ENCODE measurements at places on chromosomes 3 and 15.

GRCh38 chr15:89768071-89768500 is 8.0 kb upstream of the MESP2 start:
- DNase-seq, result no peak

DNA sequence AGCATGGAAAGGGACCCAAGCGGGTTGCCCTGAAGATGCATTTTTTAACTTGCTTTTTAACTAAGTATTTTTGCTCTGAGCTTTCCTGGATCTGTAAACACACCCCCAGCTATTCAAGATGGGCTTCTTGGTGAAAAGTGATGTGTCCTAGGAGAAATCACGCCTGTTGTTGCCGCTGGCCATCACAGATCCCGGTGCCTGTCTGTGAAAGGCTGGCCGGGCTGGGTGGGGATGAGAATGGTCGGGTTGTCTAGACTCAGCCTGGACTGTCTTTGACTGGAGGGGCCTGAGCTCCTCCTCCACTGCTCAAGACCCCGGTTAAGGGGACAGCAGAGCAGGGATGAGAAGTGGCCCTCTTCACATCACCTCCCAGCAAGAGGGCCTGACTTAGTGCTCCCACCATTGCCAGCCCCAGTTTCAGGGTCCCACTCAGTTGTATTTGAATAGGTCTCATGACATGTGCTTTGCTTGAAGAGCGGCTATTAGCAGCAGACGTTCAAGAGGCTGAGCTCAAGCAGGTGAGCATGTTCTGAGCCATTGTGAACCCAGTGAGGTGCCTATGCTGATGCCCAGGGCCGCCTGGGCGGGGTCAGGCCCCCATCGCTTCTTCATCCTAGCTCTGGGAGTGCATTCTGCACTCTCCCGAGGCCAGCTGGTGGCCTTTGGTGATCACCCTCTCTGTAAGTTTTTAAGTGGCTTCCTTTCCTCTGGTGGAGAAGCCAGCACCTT is 79.9 kb downstream of the IGF1R start:
- no peak for DNase-seq

GRCh38 chr15:71559098-71559497 is 251.3 kb upstream of the NR2E3 start:
- DNase-seq, result no peak

GRCh38 chr3:128942161-128942952 is 51.5 kb downstream of the CFAP92 start:
- no peak for DNase-seq

DNA sequence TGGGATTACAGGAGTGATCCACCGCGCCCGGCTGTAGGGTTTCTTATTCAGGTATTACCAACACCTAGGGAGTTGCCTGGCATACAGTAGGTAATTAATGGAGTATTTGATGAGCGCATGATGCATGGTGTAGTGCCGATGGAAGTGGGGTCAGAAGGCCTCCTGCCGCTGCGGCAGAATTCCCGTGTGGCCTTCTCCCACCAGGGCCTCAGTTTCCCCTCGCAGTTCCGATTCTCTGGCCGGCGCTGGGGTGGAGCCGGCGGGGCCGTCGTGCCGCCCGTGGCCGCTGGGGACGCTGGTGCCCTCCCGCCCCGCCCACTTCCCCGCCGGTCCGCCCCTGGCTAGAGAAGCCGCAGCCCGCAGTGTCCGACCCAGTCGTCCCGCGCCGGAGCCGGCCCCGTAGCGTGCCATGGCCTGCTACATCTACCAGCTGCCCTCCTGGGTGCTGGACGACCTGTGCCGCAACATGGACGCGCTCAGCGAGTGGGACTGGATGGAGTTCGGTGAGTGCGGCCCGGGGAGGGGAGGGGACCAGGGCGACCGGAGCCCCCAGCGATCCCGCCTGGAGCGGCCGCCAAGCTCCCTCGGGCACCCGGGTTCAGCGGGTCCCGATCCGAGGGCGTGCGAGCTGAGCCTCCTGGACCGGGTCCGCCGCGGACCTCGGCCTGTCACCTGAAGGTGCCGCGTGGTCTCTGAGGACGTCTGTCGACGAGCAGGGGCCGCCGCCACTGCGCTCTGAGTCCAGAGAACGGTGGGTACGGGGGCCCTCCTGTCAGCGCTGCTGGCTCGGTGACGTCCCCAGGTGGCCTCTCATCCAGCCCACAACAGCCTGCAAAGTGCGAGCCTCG is at the start of gene IRAK2:
TSS of gene IRAK2 (plus strand) at position 374 of the 848 bp plus-strand sequence. CDS start at position 410, 36 bp downstream.
- peak; percentile 30 for DNase-seq

DNA sequence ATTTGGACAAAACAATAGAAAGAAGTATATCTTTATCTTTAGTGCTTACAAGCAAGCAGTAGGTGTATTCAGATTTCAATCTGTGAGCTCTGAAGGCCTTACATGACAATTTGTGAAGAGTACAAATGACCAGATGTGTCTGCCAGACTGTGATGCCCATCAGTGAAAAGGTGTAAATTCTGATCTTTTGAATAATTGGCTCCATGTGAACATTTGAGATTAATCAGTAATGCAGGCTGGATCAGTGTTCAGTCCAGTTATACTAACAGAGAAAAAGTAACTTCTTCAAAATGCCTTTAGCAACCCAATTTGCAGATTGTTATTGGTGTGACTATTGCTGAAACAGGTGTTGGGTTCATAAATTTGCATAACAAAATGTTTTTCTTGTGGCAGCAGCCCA is 5.2 kb downstream of the IQCH start:
- DNase-seq, result no peak

- DNase-seq, result no peak
Observed at GRCh38 chr3:64675687-64676247, 12.0 kb downstream of the ADAMTS9 start.

GRCh38 chr3:147915057-147915456 is 505.9 kb downstream of the ZIC1 start:
- DNase-seq, result no peak

- no peak for DNase-seq
Observed at GRCh38 chr3:45235409-45235808, 9.3 kb upstream of the TMEM158 start.

GRCh38 chr3:102790747-102791325 is 356.0 kb downstream of the ZPLD1 start:
- DNase-seq, result no peak

GRCh38 chr3:178561239-178561638 is 25.0 kb downstream of the KCNMB2 start:
- no peak for DNase-seq

DNA sequence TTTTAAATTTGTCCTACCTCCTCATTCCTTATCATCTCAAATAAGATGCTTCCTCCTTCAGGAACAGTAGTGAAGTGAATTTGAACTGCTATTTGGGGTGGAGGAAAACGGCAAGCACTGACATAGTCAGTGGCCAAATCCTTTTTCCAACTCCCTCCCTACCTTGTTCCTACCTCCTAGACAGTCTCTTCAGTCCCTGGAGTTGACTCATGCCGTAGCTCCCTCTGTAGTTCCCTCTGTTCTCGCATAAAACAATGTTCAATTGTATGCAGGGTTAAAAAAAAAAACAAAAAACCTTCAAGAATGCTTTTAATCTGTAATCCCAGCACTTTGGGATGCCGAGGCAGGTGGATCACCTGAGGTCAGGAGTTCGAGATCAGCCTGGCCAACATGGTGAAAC is 1.4 kb downstream of the UBR1 start:
- DNase-seq, result no peak

DNA sequence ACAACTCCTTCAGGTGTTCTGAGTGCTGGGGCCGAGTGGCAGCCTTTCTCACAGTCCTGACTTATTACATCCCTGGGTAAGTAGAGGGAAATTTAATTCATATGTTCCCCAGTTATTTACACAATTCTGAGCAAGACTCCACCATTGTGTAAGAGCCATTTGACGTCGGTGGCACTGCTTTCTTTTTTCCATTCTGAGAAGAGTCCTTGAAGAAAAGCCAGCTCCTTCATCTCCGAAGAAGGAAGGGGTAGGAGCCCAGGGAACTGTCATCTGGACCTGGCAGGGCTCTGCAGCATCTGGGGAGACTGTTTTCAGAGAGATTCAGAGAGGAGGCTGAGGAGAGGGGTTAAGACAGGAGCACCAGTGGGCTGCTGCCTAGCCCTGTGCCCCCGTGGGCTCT is 22.6 kb upstream of the MASP1 start:
- DNase-seq, result no peak

GRCh38 chr15:68617001-68617400 is 38.2 kb downstream of the CORO2B start:
- no peak for DNase-seq

GRCh38 chr15:101406526-101407195 is 82.8 kb downstream of the PCSK6 start:
- no peak for DNase-seq

- no peak for DNase-seq
Observed at GRCh38 chr15:29432191-29433049, 162.8 kb upstream of the NSMCE3 start.

DNA sequence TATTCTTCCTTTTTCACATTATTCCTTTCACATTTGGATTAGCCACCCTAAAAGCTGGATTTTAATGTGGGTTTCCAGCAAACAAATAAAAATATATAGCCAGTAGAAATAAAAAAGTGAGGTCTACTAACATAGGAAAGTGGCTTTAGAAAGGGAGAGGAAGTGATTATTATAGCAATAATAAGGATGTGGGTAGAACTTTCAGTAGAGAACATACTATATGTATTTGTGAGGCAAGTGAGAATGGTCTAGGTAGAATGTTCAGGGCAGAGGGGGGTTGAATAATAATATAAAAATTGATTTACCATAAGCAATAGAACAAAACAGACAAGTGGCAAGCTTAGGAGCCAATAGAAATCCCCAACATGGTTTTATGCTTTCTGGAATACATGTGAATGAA is 88.6 kb downstream of the NR1I2 start:
- DNase-seq, result no peak

DNA sequence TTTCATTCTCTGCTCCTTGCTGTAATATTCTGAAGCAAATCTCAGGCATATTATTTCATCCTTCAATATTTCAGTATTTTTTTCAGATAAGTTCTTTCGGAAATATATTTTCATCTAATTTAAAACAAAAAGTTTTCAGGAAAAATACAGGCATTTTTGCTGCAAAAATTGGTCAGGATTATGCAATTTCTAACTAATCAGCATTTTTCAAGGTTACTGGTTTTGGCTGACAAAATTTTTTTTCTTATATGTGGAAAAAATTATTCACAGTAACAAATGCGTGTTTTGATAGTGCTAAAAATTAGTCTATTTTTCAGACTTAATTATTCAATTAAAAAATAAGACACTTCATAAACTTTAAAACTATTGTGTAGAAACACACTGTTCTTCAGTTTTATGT is 31.4 kb downstream of the FNDC3B start:
- DNase-seq, result no peak

DNA sequence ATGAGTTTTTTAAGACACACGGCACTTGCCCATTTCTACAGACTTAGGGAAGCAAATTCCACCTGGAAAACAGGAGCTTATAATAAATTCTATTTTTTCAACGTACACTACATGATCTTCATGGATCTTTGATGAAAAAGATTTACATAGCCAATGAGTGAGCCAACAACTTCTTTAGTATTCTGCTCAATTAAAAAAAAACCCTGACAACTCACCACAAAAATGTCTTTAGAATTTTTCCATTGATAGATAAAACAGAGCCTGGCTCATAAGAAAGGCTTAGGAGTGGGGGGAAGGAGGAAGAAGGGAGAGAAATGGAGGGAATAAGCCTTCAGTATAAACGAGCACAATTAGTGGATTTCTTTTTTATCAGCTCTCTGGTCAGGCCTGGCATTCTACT is 126.7 kb downstream of the ATP10A start:
- DNase-seq, result no peak

GRCh38 chr15:32838820-32839219 is 121.0 kb downstream of the GREM1 start:
- no peak for DNase-seq

- DNase-seq, result no peak
Observed at GRCh38 chr15:42210696-42211095, 2.6 kb upstream of the VPS39 start.

GRCh38 chr15:63093486-63094205 is 28.0 kb upstream of the LACTB start:
- peak; percentile 50 for DNase-seq

- no peak for DNase-seq
Observed at GRCh38 chr3:144915202-144915601, 943.6 kb downstream of the DIPK2A start.

GRCh38 chr3:39191111-39191510 is 1.3 kb downstream of the XIRP1 start:
- no peak for DNase-seq

DNA sequence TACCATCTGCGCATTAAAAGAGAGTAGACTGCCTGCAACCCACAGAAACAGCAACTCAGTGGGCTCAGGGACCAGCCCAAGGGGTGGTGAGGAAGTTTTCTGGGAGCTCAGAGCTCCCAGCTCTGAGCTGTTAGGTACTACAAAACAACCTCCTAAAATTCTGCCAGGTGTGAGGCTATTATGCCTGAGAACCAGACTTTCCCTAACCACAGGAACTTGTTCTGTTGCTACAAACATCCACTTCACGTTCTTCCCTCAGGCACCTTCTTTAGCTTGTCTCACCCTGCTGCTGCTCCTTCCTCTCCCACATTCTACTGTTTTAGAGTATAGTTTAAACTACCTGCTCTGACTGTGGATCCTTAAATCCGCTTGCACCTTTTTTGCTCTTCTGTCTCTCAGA is 399.4 kb downstream of the ROBO1 start:
- DNase-seq, result no peak

DNA sequence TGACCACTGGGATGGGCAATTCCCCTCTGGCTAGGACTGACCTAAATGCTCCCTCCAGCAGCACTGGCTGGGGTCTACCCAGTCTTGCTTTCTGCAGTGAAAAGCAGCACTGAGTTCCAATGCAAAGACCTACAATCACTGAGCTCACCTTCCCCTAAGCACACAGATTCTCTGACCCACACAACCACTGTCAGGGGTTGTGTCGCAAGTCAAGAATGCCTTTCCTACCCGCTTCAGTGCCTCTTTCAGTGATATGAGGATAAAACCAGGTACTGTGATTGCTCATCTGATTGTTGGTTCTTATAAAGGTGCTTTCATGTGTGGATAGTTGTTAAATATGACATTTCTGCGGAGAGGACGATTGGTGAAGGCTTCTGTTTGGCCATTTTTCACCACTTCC is 345.6 kb downstream of the GAP43 start:
- no peak for DNase-seq

DNA sequence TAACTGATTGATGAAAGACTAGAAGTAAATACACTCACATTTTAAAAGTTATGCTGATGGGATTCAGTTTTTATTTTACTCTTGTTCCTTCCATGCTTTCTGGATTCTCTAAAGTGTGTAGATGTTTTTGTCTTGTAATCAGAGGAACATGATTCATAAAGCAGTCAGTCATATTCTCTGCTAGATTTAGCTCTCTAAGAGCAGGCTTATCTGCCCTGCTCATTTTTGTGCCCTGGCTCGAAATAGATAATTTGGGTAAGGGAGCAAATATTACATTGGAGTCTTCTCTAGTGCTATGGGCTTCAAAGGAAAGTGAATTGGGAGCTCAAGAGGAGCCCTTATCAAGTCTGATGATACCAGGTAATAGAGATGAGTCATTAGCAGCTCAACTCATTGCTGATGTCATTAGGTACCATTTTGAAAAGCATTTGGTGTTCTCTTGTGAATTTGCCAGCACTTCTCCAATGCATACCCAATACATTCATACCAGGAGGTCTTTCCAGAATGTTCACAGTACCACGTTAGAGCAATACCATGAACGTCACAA is 27.7 kb downstream of the SACM1L start:
- no peak for DNase-seq

GRCh38 chr15:74306781-74307217 is 60.6 kb downstream of the CYP11A1 start:
- DNase-seq, result no peak

- DNase-seq, result no peak
Observed at GRCh38 chr15:70856177-70856883, 2.4 kb upstream of the LARP6 start.
